ENCODE measurements at places on chromosomes 12 and 14.

DNA sequence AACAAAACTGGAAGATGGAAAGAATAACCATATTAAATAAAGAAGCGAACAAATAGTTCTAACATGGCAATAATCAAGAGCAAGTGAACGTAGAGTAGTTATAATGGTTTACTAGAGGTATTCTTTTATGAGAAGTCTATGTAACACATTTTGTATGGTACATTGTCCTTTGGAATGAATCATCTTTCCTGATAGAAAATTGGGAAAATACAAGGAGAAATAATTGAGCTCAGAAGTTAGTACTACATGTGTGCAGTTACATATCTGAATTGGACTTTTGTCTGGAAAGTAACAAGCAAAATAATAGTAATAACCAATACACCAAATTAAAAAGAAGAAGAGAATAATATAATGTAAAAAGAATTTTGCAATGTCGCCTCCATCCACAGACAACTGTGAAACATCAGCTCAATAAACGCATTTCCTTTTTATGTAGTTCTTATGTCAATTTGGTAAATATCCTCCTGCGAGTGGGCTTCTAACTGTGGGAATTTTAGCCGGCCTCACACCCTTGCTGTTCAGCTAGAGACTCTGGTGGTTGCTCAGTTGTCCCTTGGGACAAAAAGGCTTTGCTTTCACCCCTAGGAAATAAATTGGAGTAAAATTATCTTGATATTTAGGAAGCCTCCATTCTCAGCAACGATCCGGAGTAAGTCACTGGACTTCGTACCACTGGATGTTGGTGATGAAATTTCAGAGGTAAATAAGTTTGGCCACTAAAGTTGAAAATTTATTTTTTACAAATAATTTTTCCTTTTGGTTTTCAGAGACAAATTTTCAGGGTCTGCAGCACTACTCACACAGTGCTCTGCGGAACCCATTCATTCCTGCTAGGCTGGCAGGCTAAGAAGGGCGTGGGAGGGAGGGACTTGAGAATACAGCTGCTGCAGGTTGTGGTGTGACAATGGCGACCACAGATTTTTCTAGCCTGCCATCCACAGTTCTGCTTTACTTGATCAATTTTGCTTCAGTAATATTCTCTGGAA lies 1.1 kb upstream of the TUBA1A start:
- DNase-seq = no peak

GRCh38 chr14:74836251-74836960 lies 39.5 kb downstream of the PROX2 start:
- DNase-seq = no peak

DNA sequence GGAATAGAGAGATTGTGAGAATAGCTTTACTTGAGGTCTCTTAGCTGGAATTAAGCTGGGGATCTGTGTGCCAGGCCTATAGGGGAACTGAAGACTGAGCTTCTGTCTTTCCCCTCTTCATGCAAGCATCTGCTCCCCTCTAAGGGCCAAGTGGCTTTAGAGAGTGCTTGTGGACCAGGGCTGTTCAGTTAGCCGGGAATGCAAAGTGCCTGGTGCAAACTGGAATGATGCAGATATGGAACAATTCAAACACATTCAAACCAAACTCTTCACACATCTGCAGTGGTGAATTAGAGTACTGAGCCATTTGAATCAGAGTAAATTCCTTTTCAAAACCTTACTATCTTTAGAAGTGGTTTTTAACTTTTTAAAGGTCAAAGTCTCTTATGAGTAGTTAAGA lies 99.0 kb downstream of the LIN7A start:
- DNase-seq = no peak

- DNase-seq = no peak
Observed at GRCh38 chr12:116236976-116237375, 40.5 kb downstream of the MED13L start.

DNA sequence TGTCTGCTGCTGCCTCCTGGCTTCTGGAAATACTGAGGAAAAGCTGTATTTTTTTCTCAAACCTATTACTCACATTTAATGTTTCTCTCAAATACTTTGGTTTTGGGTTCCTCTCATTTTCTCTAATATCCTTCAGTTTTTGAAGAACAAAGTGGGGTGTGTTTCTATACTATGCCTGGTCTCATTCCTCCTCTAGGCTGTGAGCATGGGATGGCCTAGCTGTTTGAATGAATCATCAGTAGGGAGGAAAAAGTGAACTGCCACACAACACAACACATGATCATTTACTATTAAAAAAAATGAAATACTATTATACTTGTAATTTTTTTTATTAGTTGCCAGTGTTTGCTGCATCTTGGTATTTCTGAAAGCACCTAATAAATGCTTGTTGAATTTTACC lies 11.3 kb upstream of the SMCO3 start:
- no peak for DNase-seq

- DNase-seq = no peak
Observed at GRCh38 chr12:1680804-1681492, 9.9 kb upstream of the ADIPOR2 start.

DNA sequence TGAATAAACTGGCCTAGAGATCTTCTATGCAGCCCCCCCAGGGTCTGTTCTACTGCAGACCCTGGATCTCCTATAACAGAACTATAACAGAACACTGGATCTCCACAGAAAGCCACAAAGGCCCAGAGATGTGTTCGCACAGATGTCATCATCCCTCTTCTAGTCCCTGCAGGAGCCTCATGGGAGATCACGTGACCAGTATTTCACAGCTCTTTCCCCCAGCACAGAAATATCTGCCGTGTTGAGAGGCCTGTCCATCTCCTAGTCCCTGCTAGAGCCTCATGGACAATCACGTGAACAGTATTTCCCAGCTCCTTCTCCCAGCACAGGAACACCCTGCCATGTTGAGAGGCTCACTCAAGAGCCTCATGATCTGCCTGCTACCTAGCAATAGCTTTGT lies 331.7 kb downstream of the NRXN3 start:
- no peak for DNase-seq

- no peak for DNase-seq
Observed at GRCh38 chr12:44771485-44772021, 104.6 kb downstream of the NELL2 start.

- DNase-seq = no peak
Observed at GRCh38 chr12:26870491-26871419, 37.8 kb upstream of the ITPR2 start.

DNA sequence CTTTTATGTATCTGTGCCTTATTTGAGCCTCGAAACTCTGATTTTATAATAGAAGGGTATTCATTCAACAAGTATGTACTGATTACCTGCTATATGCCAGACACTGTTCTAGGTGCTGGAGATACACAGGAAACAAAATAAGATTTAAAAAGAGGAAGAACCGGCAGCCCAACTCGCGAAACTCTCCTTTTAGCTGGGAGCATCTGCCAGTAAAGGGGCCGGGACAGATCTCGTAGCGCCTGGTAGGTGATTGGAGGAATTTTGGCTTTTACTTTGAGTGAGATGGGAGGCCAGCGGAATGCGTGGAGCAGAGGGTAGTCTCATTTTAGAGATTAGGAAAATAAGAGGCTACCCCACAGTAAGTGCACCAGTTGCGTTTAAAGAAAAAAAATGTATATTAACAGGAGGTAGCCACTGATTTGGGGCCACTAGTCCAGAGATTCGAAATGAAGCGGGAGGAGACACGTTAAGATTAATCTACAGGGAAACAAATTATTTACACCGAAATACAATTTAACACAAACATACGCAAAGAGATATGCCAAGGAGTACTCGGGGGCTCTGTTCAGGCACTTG lies 520 bp upstream of the MON2 start:
- peak; percentile 11 for DNase-seq

DNA sequence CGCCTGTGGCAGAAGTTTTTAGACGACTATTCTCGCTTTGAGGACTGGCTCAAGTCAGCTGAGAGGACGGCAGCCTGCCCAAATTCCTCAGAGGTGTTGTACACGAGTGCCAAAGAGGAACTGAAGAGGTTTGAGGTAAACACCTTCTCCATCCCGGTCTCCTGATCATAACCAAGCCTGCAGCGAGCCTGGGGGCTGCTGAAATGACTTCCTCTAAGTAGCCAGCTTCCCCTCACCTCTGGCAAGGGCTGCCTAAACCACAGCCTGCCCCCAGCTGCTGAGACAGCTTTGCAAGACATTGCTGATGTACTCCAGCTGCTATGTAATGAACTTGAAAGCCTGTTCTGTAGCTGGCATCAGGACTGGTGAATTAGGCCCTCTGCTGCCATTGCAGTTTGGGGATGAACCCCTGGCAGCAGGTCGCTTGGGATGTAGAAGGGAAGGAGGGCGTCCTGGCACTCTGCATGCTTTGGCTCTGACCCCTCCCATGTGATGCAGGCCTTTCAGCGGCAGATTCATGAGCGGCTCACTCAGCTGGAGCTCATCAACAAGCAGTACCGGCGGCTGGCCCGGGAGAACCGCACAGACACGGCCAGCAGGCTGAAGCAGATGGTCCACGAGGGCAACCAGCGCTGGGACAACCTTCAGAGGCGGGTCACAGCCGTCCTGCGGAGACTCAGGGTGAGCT lies 84.6 kb downstream of the ESR2 start:
- DNase-seq = no peak

GRCh38 chr14:71242237-71242748 lies 335.0 kb downstream of the PCNX1 start:
- no peak for DNase-seq

DNA sequence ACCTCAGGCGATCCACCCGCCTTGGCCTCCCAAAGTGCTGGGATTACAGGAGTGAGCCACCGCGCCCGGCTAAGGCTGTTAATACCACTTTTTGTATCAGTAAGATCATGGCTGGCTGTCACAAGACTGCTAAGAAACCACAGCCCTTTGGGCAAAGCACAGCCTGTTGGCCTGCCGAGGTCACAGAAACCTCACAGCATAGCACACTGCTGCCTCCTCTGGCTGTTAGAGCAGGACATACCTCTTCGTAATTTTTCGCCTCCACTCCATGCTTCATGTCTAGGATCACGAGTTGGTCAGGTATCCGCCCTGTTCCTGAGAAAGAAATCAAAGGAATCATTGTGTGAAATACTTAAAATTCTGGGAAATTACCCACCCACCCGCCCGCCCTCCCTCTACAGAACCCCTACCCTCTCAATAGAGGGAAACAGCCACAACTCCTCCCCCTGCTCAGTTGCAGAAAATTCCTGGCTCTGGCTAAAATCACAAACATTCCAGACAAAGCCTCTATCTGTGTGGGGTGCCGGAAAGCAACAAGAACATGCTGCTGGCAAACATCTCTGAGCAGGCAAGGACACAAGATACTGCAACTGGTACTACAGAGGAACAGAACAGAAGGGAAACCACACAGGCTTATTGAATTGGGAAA lies 20.7 kb upstream of the NEK9 start:
- DNase-seq = no peak

GRCh38 chr12:30136696-30137095 lies 353.0 kb upstream of the TMTC1 start:
- DNase-seq = no peak

- DNase-seq = no peak
Observed at GRCh38 chr12:46910830-46911229, 85.0 kb upstream of the SLC38A4 start.

- no peak for DNase-seq
Observed at GRCh38 chr12:66697404-66697803, 18.5 kb upstream of the GRIP1 start.

- DNase-seq = no peak
Observed at GRCh38 chr12:122635471-122635870, 67.7 kb downstream of the HCAR2 start.

- DNase-seq = no peak
Observed at GRCh38 chr12:99200711-99201384, 446.7 kb upstream of the GARIN6 start.

DNA sequence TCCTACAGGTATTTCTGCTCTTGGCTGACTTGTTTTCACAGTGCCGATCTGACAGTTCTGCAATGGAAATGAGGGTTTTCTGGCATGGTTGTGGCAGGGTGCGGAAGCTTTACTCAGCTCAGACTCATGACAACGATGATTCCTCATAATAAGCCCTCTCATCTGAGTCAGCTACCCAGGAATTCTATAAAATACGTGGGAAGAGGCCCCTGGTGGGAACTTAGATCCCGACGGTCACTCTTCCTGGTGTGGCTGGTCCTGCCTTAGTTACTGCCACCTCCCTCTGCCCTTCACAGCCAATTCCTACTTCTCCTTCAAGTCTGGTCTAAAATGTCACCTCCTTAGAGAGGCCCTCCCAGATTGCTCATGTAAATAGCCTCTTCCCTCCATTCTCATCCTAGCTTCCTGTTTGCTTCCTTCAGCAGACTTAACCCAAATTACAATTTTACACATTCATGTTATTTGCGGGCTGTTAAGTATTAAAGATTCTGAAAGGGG lies 104.2 kb upstream of the MAP1LC3B2 start:
- DNase-seq = no peak

DNA sequence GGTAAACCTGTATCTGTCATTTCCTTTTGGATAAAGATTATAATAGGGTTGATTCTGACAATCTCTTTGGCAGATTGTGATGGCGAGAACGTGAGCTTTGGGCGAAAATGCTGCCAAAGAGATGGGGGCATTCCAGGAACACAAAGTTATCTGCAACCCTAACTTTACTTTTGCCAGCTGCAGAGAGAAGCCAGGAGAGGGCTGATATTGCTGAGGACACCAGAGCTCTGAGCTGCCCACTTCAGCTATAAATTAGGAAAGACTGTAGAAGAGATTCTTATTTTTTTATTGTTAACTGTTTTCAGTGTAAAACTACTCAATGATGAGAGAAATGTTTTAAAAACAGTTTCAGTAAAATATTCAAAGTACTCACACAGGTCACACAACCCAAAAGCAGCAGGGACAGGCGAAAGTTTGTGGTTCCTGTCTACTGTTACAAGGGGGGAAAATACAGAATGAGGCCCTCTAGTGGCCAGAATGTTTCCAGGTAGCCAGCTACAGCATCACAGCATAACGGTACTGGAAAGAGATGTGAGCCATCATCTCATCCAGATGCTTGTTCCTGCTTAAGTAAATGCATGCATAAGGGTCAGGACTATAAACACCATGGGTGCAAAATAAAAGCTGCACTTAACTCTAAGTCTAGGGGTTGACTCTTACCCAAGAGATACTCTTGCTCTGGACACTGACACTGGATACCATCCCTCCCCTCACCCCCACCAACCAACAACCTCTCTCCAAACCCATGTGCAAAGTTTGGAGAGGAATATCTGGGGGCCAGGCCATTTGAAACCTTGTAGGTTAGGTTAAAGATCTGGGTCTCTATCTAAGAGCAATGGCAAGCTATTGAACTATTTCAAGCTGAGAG lies 498.4 kb downstream of the RMST start:
- no peak for DNase-seq

DNA sequence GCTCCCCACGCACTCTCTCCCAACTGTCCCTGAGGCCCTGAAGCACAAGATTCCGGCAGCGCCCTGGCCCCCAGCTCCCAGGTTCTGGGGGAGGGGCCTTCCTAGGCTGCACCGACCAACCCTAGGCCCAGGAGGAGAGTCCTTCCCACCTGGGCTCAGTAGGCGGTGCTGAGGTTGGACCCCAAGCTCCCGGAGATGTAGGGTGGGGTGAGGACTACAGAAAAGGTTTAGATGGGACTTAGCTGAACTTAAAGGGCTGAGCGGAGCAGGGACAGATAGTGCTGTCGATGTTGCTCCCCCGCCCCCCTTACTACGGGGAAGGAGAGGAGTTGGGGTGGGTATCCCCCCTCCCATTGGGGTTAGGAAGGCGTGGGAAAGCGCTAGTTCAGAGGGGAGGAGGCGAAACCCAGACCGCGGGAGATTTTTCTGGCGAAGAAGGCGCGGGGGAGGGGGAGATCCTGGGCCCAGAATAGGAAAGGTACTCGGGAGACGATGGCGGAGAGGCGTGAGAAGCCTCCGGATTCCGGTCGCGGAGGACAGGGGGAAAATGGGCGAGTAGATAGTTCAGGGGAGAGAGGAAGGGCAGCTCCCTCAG lies 4.2 kb upstream of the BAZ2A start:
- peak; percentile 25 for DNase-seq

Data from stimulated activated CD4-positive, alpha-beta T cell treated with anti-CD3 and anti-CD28 coated beads, Interleukin-12 subunit alpha, Interleukin-12 subunit beta, amount 100 ng/mL, for 4 hours (primary cell).